ENCODE measurements at places on chromosomes 16 and 17. TPM values are rescaled to one million over a fixed set of nuclear protein-coding genes. Genes with fewer than 3 reads are reported as not detected.

Gene PLA2G10
- total RNA-seq, result not detected

Gene ANKS4B
- not detected for total RNA-seq

Gene C1QTNF8
- total RNA-seq, result not detected

Gene G6PC1
- not detected for total RNA-seq

Gene DCTN5
- 25.6 TPM for total RNA-seq

Gene CX3CL1
- total RNA-seq, result 0.52 TPM

Gene LDAF1
- total RNA-seq, result 90.8 TPM

Gene MYO1C
- total RNA-seq, result 69.4 TPM

Gene ACSM2A
- total RNA-seq, result not detected

Gene C16orf92
- total RNA-seq, result not detected

Gene MT4
- total RNA-seq, result not detected

Gene SRCIN1
- 0.52 TPM for total RNA-seq

Gene SLC25A11
- total RNA-seq, result 59.5 TPM

Gene IL34
- 6.8 TPM for total RNA-seq

Gene SYCE1L
- total RNA-seq, result 0.52 TPM

Gene TMEM219
- total RNA-seq, result 35.0 TPM

Gene SOCS1
- total RNA-seq, result 1.0 TPM

Gene GSDMA
- not detected for total RNA-seq

Gene SULT1A2
- 0.52 TPM for total RNA-seq

Gene TPSD1
- not detected for total RNA-seq

Gene LPCAT2
- total RNA-seq, result 24.5 TPM

Gene ARL6IP1
- total RNA-seq, result 129 TPM

Gene ASGR1
- total RNA-seq, result 1.0 TPM

Gene GAST
- total RNA-seq, result not detected

Gene KRTAP9-8
- not detected for total RNA-seq

Gene ANKRD40CL
- not detected for total RNA-seq

Gene RGS11
- 0.52 TPM for total RNA-seq

Gene MRPL58
- 20.9 TPM for total RNA-seq

Gene DNAH3
- total RNA-seq, result 1.0 TPM

Gene CCL22
- total RNA-seq, result not detected

Gene TPPP3
- 135 TPM for total RNA-seq
